ENCODE measurements at places on chromosomes 7 and 10. TPM values are rescaled to one million over a fixed set of nuclear protein-coding genes. Genes with fewer than 3 reads are reported as not detected.

Gene FKBP6
- total RNA-seq, result not detected

Gene DOCK1
- not detected for total RNA-seq

DNA sequence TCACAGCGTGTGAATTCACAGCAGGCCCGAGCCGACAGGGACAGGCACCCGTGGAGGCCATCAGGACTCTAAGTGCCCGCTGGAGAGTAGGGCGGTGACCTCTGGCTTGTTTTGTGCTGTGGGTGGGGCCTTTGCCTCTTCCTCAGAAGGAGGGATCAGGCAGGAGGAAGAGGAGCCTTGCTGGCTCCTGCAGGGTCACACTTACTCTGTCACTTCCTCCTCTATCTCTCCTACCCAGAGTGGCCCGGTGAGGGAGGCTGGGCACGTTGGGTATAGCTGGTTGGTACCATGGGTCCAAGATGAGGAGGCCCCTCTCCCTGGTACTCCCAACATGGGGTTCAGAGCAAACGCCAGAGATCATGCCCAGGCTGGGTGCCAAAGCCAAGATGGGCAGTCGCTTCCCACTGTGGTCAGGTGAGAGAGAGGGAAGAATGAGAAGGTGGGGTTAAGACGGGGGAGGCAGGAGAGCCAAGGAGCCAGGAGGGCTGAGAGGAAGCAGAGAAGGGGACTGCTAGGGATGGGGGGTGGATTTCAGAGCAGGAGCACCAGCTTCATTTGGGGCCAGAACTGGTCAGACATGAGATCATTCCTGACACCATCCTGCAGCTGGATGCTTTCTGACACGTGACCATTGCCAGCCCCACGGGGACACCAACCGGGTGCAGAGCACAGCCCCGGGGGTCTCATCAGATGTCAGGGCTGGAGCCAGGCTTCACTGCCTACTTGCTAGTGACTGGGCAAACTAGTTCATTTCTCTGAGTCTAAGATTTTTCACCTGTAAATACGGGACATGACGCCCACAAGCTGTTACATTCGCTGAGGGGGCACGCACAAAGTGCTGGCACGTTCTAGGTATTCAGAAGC is 54.8 kb upstream of the CACUL1 start:
- DNase-seq, result no peak
- H3K27me3 ChIP-seq, result no peaks in the 10 kb centered on the region
- H3K4me1 ChIP-seq, result no peaks in the 10 kb centered on the region
- H3K27ac ChIP-seq, result no peak overlapping the region

DNA sequence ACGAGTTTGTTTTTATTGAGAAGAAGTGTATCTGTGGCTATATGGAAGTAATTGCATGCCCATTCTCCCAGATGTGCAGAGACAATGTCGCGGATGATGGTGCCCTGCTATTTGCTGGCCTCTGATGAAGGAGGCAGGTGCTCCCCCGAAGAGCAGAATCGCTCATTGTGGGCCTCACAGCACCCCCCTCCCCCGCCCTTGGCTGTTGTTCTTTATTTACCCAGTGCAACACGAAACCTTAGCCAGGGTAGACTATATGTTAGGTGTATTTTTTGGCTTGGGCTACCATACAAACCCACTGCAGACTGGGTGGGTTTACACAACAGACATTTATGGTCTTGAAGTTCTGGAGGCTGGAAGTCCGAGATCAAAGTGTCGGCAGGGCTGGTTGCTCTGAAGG is 3.4 kb upstream of the ADCY1 start:
- H3K27ac ChIP-seq, result no peak overlapping the region
- no peak for DNase-seq
- H3K4me3 ChIP-seq, result no peak overlapping the region
- H3K4me1 ChIP-seq, result peaks cover 11% of the 10 kb centered on the region

- no peak overlapping the region for H3K27ac ChIP-seq
- no peak overlapping the region for H3K4me3 ChIP-seq
- H3K4me1 ChIP-seq, result peaks cover 10% of the 10 kb centered on the region
- peaks cover 7% of the 10 kb centered on the region for H3K27me3 ChIP-seq
- no peaks in the 10 kb centered on the region for H3K36me3 ChIP-seq
Observed at GRCh38 chr10:100325158-100325557, 4.9 kb downstream of the PKD2L1 start.

Gene TFR2
- total RNA-seq, result 2.6 TPM

GRCh38 chr10:122328676-122329075 is 45.8 kb upstream of the PLEKHA1 start:
- peaks cover 22% of the 10 kb centered on the region for H3K27me3 ChIP-seq
- DNase-seq, result no peak
- H3K4me3 ChIP-seq, result no peak overlapping the region

Gene GHRHR
- total RNA-seq, result not detected

- H3K4me3 ChIP-seq, result no peak overlapping the region
- peaks cover 7% of the 10 kb centered on the region for H3K36me3 ChIP-seq
- H3K27me3 ChIP-seq, result no peaks in the 10 kb centered on the region
- peak overlapping the region; percentile 15 for H3K27ac ChIP-seq
Observed at GRCh38 chr10:91931526-91932190, 8.1 kb downstream of the BTAF1 start.

DNA sequence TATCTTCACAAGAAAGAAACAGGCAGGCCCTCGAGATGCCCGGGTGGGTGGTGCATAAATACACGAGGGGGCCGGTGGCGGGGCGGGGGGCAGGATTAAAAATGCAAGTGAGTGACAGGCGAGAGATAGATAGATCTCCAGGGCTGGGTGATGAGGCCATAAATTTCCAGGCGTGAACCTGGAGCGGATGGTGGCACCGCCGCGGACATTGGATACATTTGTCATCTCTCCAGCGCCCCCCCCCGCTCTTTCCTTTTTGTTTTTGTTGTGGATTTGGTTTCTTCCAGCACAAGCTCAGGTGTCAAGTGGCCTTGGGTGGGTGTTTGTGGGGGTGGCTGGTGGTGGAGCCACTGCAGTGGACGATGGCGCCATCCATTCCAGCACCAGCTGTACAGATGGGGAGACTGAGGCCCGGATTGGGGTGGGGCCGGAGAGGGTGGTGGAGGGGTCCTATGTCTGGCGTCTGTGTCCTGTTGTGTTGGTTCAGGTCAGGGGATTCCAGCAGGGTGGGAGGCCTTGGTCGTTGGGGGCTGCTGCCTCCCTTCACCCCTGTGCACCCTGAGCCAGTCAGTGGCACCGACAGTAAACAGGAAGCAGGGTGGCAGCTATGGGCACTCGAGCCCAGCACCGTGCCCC is 2.9 kb downstream of the ELFN1 start:
- DNase-seq, result no peak
- H3K36me3 ChIP-seq, result peaks cover 2% of the 10 kb centered on the region
- H3K4me1 ChIP-seq, result peaks cover 16% of the 10 kb centered on the region
- peaks cover 21% of the 10 kb centered on the region for H3K27me3 ChIP-seq
- H3K4me3 ChIP-seq, result no peak overlapping the region

GRCh38 chr10:112753961-112754411 is 196.1 kb upstream of the TCF7L2 start:
- no peak overlapping the region for H3K27ac ChIP-seq
- no peak for DNase-seq
- H3K27me3 ChIP-seq, result no peaks in the 10 kb centered on the region
- H3K4me3 ChIP-seq, result no peak overlapping the region
- no peaks in the 10 kb centered on the region for H3K36me3 ChIP-seq
- no peaks in the 10 kb centered on the region for H3K4me1 ChIP-seq

Gene CYP51A1
- total RNA-seq, result 13.1 TPM

DNA sequence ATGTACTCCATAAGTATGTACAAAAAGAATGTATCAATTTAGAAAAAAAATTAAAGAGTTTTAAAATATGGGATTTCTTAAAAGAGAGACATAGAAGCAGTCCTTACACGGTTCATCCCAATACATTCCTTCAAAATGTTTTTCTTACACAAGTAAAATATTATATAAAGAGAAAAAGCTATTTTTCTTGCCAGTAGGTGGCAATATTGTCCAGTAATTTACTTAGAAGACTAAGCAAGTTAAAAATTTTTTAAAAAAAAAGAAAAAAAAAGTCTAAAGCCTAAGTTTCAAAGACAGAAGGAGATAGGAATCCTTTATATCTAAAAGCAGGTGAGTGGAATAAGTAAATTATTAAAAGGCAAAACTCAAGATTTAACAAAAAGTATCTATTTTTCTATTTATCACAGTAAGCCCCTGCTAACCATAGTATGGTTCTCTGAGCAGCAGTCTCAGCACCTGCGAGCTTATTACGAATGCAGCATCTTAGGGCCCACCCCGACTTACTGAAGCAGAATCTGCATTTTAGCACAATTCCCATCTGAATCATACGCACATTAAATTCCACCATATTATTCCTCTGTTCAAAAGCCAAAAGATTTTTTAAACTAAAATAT is 240.6 kb downstream of the DGKI start:
- no peak for DNase-seq
- H3K4me1 ChIP-seq, result no peaks in the 10 kb centered on the region

Gene PLEKHA1
- total RNA-seq, result 78.0 TPM

- no peak overlapping the region for H3K27ac ChIP-seq
- H3K4me1 ChIP-seq, result peaks cover 2% of the 10 kb centered on the region
- H3K4me3 ChIP-seq, result no peak overlapping the region
- no peaks in the 10 kb centered on the region for H3K36me3 ChIP-seq
Observed at GRCh38 chr7:138934861-138935260, 46.3 kb downstream of the KIAA1549 start.

Gene SPDYE2B
- not detected for total RNA-seq

Gene NYAP1
- total RNA-seq, result 0.44 TPM

DNA sequence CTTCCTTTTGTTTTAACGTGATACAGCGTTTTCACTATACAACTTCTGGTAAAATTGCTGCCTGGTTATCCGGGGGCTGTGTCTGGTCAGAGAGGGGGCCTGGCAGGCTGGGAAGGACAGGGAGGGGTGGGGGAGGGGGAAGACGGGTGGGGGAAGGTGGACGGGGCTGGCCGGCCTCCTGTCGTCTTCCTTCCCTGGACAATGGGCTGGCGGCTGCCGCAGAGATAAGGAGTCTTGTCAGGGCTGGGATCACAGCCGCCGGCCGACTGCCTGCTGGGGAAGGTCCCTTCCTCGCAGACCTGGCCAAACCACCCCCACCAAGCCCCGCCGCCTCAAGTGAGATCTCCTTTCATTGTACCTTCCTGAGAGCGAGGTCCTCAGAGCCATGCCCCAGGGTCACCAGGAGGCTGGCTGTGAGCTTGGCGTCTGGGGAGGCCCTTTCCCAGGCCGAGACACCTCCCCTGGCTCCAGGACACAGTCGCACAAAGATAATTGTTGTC is 151.2 kb upstream of the TNRC18 start:
- no peaks in the 10 kb centered on the region for H3K36me3 ChIP-seq
- H3K4me3 ChIP-seq, result no peak overlapping the region
- H3K27me3 ChIP-seq, result peaks cover 6% of the 10 kb centered on the region
- no peak for DNase-seq
- peaks cover 14% of the 10 kb centered on the region for H3K4me1 ChIP-seq

DNA sequence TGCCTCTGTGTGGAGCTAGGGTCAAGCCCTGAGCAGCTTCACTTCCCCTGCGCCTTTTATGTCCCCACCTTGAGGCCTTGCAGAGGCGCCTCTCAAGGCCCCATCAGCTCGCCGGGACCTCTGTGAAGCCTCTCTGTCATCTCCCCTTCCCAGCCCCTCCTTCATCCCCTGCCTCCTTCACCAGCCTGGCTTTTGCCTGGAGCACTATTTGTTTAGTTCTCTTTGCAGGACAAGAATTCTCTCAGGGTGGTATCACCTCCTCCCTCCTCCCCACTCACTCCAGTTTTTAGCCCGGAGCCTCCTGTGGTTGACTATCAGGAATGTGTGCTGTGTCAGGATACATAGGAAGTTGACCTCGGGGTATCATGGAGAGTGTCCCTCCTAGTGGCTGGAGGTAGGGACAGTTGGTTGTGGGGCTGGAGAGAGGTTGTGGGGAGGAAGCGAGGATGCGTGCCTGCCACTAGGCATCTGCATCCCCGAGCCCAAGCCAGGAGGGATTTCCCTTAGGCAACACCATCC is 89.8 kb upstream of the ANLN start:
- H3K36me3 ChIP-seq, result no peaks in the 10 kb centered on the region

Gene MOSPD3
- total RNA-seq, result 16.4 TPM

DNA sequence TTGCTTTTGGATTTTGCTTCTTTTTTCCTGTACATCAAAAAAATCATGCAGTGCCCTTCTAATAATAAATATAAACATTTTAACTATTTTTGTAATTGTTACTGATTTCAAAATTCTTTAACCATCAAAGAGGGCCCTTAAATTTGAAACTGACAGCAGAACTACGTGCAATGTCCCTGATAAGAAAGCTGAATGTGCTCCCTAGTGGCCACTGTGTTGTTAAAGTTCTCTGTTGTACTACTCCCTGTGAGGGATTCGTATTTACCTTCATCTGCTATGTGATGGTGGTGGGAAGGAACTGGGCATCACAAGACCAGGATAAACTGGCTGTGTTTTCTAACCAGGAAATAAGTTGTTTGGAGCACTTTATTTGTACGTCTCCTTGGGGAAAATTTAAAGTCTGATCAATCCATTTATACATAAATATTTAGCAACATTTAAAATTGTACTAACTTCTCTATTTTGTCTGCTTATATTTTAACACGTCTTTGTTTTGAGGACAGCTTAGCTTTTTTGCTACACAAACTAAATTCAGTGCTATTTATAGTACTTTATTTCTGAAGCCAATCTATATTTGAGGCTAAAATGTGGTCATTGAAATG is 322.4 kb downstream of the HGF start:
- H3K4me3 ChIP-seq, result no peak overlapping the region
- no peaks in the 10 kb centered on the region for H3K27me3 ChIP-seq
- no peaks in the 10 kb centered on the region for H3K4me1 ChIP-seq
- no peak overlapping the region for H3K27ac ChIP-seq

GRCh38 chr10:68924593-68924992 is 23.5 kb downstream of the DDX50 start:
- no peak for DNase-seq
- H3K27ac ChIP-seq, result no peak overlapping the region
- peaks cover 77% of the 10 kb centered on the region for H3K36me3 ChIP-seq

- no peak overlapping the region for H3K27ac ChIP-seq
- no peak for DNase-seq
- H3K36me3 ChIP-seq, result no peaks in the 10 kb centered on the region
- no peak overlapping the region for H3K4me3 ChIP-seq
- peaks cover 16% of the 10 kb centered on the region for H3K4me1 ChIP-seq
Observed at GRCh38 chr7:140659856-140660255, 12.9 kb upstream of the ADCK2 start.

- no peak overlapping the region for H3K4me3 ChIP-seq
- H3K36me3 ChIP-seq, result peaks cover 28% of the 10 kb centered on the region
- no peak overlapping the region for H3K27ac ChIP-seq
Observed at GRCh38 chr7:99095698-99096097, 48.2 kb downstream of the SMURF1 start.

DNA sequence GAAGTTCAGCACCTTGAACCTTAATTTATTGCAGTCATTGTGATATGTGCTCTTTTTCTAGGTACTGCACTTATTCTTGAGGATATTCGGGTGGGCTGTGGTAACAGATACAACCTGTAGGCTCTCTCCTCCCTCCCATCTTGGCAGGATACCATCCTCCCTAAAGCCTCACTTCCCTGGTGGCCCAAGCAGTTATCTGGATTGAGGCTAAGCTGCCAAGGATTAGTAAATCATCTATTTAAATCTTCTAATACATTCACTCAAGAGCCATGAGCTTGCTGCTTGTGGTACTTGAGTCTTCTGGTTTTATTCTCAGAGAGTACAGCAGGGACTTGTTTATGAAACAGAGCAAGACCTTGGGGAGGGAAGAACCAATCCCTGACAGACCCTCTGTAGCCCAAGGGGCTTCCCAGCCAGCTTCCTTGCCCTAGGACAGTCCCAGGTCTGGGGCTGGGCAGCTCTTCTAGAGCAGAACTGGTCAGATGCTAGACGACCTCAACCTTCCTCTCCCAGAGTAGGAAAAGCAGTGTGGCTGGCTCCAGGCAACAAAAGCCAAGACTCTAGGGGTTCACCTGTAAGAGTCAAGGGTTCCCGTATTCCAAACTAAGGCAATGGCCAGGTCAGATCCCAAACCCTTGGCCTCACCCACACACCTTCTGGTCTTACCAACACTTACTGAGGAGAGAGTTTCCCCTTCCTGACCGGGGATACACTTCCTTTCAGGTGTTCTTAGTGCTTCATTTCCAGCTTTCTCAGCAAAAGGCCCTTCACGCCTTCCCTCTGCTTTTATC is 21.3 kb downstream of the WNT8B start:
- H3K4me1 ChIP-seq, result peaks cover 21% of the 10 kb centered on the region
- DNase-seq, result no peak
- peaks cover 11% of the 10 kb centered on the region for H3K27me3 ChIP-seq

Gene SPDYE16
- 0.26 TPM for total RNA-seq
